ENCODE measurements at places on chromosomes 3 and 15.

GRCh38 chr3:157127831-157128767 lies 31.8 kb downstream of the CCNL1 start:
- peak; percentile 54 for DNase-seq

DNA sequence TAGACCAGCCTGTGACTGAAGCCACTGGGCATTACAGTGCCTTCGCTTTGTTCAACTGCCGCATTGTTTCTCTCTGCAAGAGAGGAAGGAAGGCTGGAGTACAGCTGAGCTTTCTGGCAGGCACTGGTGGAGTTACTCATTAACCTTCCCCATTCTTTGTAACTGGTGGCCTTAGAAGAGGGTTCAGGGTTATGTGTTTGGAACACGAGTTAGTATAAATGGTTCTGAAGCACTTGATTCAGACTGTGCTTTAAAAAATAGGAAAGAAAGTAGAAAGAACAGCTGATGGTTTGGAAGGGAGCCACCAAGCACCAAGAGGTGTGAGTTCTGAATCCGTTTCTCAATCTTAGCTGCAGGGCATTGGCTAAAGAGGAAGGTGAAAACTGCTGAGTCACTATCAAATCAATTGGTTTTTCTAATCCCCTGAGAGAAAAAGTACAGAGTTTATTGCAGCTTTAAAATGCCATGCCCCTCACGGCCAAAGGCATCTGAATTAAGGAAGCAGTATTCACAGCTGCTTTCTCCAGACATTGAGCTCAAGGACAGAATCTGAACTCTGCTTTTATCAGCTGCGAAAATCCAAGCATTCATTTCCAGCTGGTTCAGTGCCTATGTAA lies 3.6 kb downstream of the HGD start:
- no peak for DNase-seq

GRCh38 chr3:122988508-122988907 lies 39.1 kb downstream of the SEMA5B start:
- no peak for DNase-seq

DNA sequence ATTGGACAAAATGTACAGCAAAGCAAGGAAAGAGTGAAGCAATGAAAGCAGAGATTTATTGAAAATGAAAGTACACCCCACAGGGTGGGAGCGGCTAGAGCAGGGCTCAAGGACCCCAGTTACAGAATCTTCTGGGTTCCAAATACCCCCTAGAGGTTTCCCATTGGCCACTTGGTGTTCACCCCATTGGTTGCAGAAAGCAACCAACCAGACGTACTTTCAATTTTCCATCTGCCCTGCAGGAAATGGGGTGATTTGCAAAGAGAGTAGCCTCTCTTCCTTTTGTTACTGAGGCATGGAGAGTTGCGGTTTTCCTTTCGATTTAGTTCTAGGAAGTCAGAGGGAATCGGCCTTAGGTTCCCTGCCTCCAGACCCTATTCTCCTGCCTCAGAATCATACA lies 2.4 kb downstream of the PML start:
- no peak for DNase-seq

DNA sequence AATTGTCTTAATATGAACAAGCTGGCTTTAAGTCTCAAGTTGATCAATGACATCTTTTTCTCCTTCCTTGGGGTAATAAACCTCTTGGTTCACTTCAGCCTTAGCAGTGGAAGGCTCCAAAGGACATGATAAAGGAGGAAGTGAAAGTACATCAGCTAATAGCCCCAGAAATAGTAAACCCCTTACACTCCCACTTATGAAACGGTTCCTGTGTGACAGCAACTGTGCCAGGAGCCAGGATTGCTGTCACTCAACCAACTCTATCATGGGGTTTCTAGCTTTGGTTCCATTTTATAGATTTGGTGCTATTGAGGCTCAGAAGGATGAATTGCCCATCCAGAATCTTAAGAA lies 216.7 kb downstream of the ABHD5 start:
- DNase-seq, result no peak

GRCh38 chr3:71406972-71407810 lies 176.3 kb downstream of the FOXP1 start:
- no peak for DNase-seq

GRCh38 chr3:22969276-22969675 lies 233.9 kb upstream of the UBE2E2 start:
- DNase-seq, result no peak

- DNase-seq, result no peak
Measured at GRCh38 chr15:77636209-77636608, 3.5 kb upstream of the LINGO1 start.
